Activated CD8-positive, alpha-beta memory T cell treated with anti-CD3 and anti-CD28 coated beads for 24 hours (primary cell): ENCODE measurements at places on chromosomes 13 and 19.

- no peak for DNase-seq
Measured at GRCh38 chr13:52361225-52361624, 44.7 kb downstream of the THSD1 start.

- no peak for DNase-seq
Measured at GRCh38 chr13:95564733-95565291, 12.3 kb downstream of the CLDN10 start.

DNA sequence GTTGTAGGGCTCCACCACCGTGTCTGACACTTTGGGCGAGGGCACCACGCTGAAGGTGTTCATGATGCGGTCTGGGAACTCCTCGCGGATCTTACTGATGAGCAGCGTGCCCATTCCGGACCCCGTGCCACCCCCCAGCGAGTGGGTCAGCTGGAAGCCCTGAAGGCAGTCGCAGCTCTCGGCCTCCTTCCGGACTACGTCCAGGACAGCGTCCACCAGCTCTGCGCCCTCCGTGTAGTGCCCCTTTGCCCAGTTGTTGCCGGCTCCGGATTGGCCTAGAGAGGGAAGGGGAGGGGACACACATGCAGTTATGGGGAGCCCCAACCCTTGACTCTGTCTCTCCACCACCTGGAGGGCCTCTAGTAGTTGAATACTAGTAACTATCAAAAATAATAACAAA, 6.2 kb downstream of the TUBB4A start:
- no peak for DNase-seq

GRCh38 chr19:8085598-8086408, 33.2 kb downstream of the CCL25 start:
- DNase-seq = no peak

GRCh38 chr19:38665950-38666662, 18.7 kb downstream of the ACTN4 start:
- no peak for DNase-seq

GRCh38 chr13:20721454-20722357, 18.2 kb downstream of the IL17D start:
- no peak for DNase-seq

DNA sequence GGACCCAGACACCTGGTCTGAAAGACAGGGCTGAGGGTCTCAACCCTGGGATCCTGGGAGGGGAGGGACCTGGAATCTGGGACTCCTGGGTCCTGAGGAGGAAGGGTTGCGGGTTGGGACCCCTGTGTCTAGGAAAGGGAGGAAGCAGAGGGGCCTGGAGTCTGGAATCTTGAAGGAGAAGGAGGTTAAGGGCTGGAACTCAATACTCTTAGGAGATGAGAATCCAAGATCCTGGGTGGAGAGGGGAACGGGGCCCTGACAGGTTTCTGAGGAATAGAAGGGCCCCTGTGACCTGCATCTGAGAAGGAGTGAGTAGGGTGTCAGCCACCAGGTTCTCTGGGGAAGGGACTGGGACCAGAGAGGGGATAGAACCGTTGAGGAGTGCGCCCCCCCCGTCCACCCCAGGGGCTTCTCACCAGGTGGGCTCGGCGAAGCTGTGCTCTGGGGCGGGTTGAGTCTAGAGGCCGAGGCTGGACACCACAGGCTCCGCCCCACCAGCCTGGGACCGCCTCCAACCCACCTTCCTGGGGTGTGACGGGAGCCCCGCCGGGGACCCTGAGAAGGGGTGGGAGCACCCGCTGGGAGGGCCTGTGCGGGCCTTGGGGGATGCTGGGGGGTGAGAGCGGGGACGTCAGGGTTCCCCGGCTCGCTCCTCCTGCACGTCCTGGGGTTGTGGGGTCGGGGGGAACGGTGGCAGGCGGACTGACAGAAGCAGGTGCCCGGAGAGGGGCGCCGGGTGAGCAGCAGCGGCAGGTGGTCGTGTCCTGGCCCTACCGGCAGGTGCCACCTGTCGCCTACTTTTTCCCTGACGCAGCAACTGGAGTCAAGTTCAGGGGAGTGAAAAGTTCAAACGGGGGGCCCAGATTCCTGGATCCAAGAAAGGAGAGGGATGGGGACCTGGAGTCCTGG, at the start of gene MAMSTR:
TSS of gene MAMSTR (minus strand) at position 463 of the 909 bp plus-strand sequence. CDS start 694 bp downstream, outside the sequence.
- no peak for DNase-seq

- DNase-seq = no peak
Measured at GRCh38 chr13:62278271-62278670, 862.6 kb upstream of the PCDH20 start.

DNA sequence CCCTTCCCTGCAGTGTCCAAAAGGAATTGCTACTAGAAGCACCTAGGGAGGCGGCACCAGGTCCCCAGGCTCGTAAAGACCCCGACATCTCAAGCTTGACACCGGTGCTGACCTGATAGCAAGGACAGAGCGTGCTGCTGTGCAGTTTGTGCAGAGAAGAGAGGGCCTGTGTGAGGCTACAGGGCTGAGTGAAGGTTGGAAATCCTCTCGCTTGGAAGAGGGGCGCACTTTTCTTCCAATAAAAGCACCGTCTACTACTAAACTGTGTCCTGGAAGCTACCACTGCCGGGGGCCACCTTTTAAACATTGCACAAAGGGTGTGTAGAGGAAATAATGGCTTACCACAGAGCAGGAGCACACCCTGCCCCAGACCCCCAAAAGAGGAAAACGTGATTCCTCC, 11.0 kb downstream of the TMEM272 start:
- no peak for DNase-seq

DNA sequence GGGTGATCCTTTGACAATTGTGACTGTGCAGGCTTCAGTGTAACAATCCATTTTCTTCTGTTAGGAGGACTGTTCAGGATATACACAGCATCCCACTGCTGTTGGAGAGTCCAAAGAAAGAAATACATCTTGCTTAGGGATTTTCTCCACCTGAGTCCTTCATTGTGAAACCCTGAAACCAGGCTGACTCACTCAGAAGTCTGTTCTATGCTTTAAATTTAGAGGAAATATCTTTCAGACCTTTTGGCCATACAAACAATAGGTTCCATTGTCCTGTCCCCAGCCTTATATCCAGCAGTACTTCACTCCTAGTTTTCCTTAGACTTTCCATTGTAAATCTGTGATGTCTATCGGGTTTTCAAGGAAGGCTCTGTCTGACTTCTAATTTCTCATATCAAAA, 379.1 kb downstream of the SUCLA2 start:
- no peak for DNase-seq

DNA sequence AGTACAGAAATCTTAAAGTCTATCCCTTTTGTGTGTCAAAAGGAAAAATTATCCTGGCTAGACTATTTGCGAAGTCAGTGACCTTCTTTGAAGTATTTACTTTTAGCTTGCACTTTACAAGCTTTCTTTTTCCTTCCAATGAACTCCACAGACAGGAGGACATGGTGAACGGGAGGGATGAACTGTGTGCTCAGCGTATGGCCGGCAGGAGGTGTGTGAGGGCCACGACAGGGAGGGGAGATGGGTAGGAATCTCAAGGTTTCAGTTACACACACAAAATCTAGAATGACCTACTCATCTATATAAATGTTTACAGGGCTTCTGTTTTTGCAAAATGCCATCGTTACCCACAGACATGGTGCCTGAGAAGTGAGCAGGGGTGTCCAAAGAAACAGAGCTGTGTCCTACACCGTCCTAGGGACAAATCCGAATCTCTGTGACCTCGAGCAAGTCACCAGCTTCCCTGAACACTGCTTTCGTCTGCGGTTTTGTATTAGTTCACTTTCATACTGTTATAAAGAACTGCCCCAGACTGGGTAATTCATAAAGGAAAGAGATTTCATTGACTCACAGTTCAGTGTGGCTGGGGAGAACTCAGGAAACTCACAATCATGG, 537.2 kb downstream of the LIG4 start:
- DNase-seq = no peak

DNA sequence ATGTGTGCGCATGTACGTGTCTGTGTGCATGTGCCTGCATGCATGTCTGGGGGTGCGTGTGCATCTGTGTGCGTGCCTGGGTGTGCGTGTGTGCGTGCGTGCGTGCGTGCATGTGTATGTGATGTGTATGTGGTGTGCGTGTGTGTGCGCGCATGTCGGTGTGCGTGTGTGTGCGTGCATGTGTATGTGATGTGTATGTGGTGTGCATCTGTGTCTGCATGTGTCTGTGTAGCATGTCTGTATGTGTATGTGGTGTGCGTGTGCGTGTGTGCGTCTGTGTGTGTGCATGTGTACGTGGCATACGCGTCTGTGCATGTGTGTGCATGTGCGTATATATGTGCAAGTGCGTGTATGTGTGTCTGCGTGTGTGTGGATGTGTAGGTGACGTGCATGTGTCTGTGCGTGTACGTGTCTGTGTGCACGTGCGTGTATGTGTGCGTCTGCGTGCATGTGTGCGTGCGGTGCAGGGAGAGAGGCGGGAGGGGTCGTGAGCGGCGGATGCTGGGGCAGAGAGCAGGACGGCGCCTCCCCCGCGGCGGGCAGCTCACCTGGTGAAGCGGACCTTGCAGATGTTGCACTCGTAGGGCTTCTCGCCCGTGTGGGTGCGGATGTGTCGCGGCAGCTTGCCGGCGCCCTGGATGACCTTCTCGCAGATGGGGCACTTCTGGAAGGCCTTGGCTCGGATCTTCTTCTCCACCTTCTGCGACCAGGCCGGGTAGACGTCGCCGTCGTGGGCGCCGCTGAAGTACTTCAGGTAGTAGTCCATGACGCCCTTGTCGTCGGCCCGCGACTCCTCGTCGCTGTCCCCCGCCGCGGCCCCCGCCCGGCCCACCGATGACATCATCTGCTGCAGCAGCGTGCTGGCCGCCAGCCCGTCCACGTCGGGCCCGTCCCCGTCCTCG, 13.0 kb downstream of the ZBTB7A start:
- no peak for DNase-seq

GRCh38 chr13:111957913-111958450, 109.0 kb upstream of the SOX1 start:
- DNase-seq = no peak

GRCh38 chr19:42109896-42110295, 22.4 kb downstream of the POU2F2 start:
- DNase-seq = no peak

DNA sequence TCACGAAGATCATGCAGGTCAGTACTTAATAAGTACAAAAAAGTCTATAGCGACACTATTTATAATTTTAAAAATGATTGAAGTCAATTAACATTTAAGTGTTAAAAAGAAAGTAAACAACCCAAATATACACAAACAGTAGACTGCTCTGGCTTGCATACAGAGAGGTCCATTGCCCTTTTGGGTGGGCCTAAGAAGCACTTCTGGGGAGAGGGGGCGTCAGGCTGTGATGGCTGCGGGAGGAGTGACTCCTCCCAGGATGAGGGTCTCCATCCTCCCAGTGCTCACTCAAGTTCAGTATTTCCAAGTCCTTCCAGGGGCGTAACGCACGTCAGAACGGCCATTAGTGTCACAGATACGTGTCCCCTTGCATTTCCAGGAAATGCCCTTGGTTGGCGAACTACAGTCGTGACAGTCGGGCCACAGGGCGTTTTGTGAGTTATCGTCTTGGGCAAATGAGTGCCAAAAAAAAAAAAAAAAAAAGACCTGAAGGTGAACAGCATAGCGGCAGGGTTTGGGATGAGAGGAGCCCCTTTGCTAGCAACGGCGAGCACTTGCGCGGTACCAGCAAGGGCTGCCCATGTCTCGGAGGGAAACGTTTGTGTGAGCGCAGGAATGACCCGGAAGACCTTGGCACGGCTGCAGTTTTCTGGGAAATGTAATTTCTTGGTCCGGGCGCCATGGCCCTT, at the start of gene SCGB2B2:
TSS of gene SCGB2B2 (minus strand) at position 463 of the 689 bp plus-strand sequence. CDS start 82,596 bp downstream, outside the sequence.
- DNase-seq = peak; percentile 86

DNA sequence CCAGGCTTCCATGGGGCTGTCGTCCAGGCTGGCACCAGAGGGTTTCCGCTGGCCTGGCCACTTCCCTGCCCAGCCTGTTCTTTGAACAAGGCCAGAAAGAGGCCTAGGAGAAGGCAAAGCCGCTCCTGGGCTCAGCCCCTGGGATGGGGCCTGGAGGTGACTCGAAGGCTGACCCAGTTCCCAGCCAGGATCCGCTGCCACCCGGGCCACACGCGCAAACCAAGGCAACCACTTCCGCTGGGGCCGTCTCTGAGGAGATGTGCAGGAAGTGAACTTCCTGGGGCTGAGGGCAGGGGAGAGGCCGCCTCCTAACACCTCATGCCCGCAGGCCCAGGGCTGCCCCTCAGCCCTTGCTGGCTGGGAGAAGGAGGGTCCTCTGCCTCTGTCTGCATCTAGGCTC, 15.2 kb downstream of the PLEKHF1 start:
- DNase-seq = peak; percentile 91

- DNase-seq = no peak
Measured at GRCh38 chr19:29255912-29256311, 43.0 kb upstream of the UQCRFS1 start.

GRCh38 chr19:6100284-6100915, 9.9 kb downstream of the RFX2 start:
- DNase-seq = peak; percentile 83

- DNase-seq = no peak
Measured at GRCh38 chr13:96090240-96091101, 564 bp downstream of the HS6ST3 start.

- DNase-seq = no peak
Measured at GRCh38 chr13:108274718-108275117, 5.2 kb downstream of the TNFSF13B start.

- DNase-seq = no peak
Measured at GRCh38 chr13:109743706-109744453, 42.5 kb downstream of the IRS2 start.

DNA sequence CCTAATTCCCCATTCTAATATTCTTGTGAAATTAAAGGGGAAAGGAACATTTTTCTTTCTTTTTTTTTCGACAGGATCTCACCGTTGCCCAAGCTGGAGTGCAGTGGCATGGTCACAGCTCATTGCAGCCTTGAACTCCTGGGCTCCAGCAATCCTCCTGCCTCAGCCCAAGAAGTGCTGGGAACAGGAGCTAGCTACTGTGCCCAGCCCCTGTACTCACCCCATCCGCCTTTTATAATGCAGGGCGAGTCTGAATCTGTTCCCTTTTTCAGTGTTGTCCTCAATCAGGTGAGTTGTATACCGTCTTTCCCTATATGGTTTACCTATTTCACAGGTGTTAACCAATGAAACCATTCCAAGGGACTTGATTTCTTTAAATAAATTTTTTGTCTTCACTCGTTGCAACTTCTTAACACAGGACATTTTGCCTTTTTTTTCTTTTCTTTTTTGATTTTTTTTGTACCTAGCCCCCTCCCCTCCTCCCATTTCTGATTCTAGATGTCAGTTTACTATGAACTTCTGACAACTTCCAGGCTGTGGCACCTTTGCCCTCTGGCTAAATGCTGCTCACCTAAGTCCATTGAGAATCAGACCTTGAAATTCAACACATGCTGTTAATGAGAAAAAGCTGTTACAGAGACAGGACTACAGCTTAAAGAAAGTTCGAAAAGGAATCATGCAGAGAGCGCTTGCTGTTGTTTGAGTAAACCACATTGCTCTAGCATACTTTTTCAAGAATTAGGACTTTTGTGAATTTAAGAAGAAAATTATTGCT, 562.1 kb upstream of the KLF12 start:
- no peak for DNase-seq

GRCh38 chr19:20558011-20558410, 7.6 kb downstream of the ZNF737 start:
- no peak for DNase-seq

DNA sequence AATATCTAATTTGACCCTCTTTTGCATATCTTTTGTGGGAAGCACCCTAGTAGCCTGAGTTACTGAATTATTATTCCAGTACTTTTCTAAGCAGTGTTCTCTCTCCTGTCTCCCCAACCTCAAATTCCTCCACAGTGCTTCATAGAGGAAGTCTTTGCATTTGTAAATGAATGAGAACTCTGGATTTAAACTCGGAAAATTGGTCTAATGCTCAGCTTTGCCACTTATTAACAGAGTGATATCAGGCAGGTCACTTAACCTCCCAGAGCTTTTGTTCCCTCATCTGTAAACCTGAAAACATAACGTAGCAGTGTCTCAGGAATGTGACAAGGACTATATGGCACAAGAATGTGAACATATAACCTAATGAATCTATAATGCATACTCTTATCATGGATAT, 26.2 kb downstream of the FREM2 start:
- no peak for DNase-seq
